Fibroblast of pulmonary artery (primary cell): ENCODE measurements at places on chromosomes 7 and 10.
A peak's percentile ranks its signal among the peaks of the same experiment; 100 is the strongest.

DNA sequence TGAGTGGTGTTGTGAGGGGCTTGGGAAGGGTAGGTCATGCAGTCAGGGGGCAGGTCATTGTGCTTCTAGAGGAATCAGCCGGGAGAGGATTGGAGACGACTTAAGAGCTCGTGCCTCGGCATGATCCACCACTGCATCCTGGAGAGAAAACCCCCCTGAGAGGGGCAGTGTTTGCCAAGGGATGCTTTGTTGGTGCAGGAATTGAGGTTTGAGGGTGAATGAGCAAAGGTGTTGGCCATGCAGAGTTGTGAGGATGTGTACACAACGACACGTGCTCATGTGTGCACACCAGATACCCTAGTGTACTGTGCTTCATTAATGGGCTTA, 85.6 kb upstream of the ANLN start:
- no peak for DNase-seq

DNA sequence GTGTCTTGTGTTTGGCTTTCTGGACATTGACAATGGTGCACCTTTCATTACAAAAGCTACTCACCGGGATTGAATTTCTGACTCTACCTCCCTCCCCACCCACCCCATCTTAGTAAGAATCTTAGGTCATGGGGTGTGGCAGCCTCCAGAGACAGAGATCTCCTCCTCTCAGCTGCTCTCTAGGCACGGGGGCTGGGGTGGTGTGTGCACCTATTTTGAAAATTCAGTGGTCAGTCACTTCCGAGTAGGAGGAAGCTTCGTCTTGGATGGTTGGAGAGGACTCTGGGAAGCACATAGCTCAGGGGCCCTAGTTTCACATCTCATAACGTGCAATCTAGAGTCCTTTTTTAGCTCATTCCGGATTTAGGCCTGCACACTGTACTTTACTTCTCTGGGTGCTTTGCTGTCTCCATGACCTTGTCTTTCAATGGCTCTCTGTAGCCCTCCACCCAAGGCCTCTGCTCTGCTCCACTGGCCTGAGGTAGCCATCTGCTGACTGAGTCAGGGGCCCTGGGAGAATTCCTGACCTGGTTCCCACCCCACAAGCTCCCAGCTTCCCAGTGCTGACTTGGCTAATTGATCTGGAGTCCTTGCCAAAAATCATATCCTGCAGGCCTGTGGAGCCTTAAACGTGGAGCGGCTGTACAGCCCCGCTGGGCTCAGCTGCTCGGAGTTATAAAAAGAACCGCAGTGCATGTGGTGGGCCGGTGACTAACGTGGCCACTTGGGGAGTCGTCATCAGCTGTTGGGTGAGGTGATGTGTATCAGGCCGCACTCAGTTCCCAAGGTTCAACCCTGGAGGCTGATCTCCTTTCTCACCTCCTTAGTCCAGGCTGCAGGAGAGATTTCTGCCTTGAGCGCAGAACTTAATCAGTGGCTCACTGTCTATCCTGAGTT, 19.3 kb upstream of the ADAMTS14 start:
- DNase-seq = peak; percentile 82

- peak; percentile 66 for DNase-seq
Measured at GRCh38 chr7:104231054-104232046, 23.5 kb upstream of the ORC5 start.

GRCh38 chr7:105776068-105776790, 100.2 kb downstream of the ATXN7L1 start:
- peak; percentile 96 for DNase-seq

DNA sequence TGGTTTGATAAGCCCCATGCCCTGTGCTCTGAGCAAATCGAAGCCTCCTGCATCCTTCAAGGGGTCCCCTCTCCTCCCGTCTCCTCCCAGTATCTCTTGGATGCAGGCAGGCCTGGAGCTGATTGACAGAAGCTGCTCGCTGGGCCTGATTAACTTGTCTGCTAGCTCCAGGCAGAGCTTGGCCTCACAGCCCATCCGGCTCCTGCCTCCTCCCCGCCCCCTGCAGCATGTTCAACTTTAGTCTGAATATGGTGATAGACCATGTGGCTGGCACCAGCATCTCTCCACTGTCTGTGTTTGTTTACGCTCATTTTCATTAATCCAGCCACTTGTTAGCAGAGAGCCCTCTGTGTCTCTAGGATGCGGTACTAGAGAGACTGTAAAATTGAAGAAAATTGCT, 432.2 kb downstream of the DPP6 start:
- DNase-seq = no peak

- peak; percentile 80 for DNase-seq
Measured at GRCh38 chr7:16484453-16485158, 19.1 kb upstream of the SOSTDC1 start.

DNA sequence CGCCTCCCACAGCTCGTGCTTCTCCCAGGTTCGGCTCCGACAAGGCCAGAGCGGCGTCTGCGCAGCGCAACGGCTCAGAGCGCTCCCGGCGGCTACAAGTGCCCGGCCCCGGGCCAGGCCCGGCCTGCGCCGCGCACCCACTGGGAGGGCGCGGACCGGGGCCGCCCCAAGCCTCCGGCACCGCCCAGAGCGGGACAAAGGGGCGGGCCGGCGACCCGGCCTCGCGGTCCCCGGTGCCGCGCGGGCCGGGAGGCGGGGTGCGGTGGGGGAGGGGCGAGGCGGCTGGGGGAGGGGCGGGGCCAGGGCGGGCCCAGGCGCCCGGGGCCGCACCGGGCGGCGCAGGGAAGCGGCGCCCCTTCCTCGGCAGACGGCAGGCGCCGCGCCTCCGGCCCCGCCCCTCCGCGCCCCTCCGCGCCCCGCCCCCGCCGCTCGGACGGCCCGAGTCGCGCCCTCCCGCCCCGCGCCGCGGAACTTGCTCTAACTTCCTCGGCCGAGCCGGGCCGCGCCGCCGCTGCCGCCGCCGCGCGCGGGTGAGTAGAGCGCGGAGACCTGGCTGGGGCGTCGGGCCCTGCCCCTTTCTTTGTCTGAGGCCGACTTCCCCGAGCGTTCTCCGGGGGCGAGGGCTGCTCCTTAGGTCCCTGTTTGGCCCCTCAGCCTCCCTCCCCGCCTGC, at the start of gene TSPAN14:
Gene TSPAN14 (plus strand): TSS at position 469 of the 671 bp plus-strand sequence. CDS start 34,924 bp downstream, outside the sequence.
- peak; percentile 86 for DNase-seq
